ENCODE measurements at places on chromosomes 13 and 19. TPM values are rescaled to one million over a fixed set of nuclear protein-coding genes. Genes with fewer than 3 reads are reported as not detected.

Gene SPACA6
- polyA plus RNA-seq: 19.4 TPM

Gene LILRA6
- 0.25 TPM for polyA plus RNA-seq

Gene ZNF577
- 43.7 TPM for polyA plus RNA-seq

- no peak for DNase-seq
Measured at GRCh38 chr19:3146677-3147100, 10.9 kb downstream of the GNA15 start.

Gene SOX1
- polyA plus RNA-seq: not detected

DNA sequence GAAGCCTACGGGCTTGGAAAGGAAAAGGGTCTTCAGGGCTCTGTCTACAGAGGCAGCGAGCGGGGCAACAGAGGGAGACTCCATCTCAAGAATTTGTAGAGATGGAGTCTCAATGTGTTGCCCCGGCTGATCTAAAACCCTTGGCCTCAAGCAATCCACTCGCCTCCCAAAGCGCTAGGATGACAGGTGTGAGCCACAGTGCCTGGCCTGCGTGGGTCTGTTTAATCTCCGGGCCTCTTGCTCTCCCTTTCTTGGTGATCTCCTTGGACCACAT is 8.1 kb downstream of the RPS9 start:
- no peak for DNase-seq

Gene APLP1
- 28.6 TPM for polyA plus RNA-seq

Gene DOCK9
- 65.4 TPM for polyA plus RNA-seq

DNA sequence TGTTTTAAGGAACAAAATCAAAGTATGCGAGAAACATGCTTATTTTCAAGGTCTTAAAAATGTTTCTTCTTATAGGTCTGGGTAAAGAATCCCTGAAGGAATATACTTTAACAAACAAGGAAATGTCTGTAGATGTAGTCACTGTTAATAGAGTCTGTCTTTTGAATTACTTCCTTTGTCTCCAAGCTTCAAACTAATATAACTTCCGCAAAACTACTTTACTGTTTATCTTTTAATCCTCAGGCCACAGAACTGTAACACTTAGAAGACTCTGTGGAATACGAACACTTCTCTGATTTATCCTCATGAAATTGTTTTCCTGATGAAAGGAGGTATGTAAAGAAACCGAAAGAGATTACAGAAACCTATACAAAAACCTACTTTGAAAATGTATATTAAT is 316.0 kb downstream of the PCDH9 start:
- DNase-seq: no peak

- DNase-seq: no peak
Measured at GRCh38 chr13:25247360-25247759, 39.9 kb downstream of the MTMR6 start.

GRCh38 chr19:44582581-44583265 is 30.6 kb upstream of the IGSF23 start:
- DNase-seq: no peak

DNA sequence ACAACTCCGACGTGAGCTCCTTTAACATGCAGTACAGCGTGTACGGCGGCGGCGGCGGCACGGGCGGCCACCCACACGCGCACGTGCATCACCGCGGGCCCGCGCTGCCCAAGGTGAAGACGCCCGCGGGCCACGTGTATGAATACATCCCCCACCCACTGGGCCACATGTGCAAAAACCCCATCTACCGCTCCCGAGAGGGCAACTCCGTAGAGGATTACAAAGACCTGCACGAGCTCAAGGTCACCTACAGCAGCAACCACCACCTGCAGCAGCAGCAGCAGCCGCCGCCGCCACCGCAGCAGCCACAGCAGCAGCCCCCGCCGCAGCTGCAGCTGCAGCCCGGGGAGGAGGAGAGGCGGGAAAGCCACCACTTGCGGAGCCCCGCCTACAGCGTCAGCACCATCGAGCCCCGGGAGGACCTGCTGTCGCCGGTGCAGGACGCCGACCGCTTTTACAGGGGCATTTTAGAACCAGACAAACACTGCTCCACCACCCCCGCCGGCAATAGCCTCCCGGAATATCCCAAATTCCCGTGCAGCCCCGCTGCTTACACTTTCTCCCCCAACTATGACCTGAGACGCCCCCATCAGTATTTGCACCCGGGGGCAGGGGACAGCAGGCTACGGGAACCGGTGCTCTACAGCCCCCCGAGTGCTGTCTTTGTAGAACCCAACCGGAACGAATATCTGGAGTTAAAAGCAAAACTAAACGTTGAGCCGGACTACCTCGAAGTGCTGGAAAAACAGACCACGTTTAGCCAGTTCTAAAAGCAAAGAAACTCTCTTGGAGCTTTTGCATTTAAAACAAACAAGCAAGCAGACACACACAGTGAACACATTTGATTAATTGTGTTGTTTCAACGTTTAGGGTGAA is 6.6 kb downstream of the SLITRK5 start:
- DNase-seq: no peak

- no peak for DNase-seq
Measured at GRCh38 chr19:2360833-2361232, 768 bp downstream of the TMPRSS9 start.

Gene KLK14
- polyA plus RNA-seq: 0.27 TPM

GRCh38 chr13:71368336-71368735 is 498.7 kb downstream of the DACH1 start:
- no peak for DNase-seq

Gene POU2F2
- polyA plus RNA-seq: 0.55 TPM

DNA sequence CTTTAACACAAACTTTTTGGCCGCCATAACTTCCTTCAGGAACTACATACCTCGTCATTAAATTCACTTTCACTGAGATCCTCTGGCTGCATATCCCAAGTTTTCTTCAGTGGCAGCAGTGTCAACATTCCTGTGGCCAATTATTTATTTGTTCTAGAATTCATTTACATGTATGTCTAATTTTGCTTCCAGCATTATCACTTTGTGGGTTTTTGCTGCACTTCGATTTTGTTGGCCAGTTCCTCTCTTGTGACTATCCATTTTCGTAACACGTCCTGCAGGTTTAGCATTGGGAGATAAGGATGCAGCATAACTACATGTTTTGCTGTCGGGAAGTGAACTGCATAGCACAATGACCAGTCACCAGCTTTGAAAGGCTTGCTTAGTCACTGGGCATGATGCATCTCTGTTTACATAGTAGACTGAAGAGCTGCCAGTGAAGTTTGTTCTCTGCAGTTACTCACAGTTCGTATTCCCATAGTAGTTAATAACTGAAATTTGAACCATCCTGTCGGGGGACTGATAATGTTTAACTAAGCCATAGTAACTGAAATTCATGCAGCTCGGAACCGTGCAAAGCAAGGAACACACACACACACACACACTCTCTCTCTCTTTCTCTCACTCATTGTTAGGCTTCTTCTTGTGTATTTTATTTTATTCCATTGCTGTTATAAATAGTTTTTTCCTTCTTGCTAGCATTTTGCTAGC is 28.3 kb downstream of the ZNF507 start:
- DNase-seq: peak; percentile 39

Gene GRIN2D
- polyA plus RNA-seq: 0.66 TPM

DNA sequence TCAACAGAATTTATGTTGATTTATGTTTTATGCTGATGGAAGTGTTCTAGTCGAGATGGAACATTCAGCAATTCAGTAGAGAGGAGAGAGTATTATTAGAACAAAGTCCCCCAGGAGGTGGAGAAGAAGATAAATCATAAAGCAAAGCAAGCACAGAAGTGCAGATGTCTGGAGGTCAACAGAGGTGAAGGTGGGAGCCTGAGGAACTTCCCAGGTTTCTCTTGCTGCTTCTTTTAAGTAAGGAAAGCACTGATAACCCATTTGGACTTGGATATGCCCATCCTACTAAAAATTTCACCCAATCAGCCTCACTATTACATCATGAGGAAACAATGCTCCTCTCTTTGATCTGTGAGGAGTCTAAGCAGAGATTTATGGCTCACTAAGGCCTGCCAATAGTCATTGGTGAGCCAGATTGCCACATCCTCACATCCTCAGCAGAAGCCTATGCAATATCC is 98.8 kb downstream of the EPSTI1 start:
- no peak for DNase-seq

- DNase-seq: no peak
Measured at GRCh38 chr19:7911508-7912143, 3.0 kb upstream of the TGFBR3L start.
